ENCODE measurements at places on chromosomes 3 and 15. TPM values are rescaled to one million over a fixed set of nuclear protein-coding genes. Genes with fewer than 3 reads are reported as not detected.

DNA sequence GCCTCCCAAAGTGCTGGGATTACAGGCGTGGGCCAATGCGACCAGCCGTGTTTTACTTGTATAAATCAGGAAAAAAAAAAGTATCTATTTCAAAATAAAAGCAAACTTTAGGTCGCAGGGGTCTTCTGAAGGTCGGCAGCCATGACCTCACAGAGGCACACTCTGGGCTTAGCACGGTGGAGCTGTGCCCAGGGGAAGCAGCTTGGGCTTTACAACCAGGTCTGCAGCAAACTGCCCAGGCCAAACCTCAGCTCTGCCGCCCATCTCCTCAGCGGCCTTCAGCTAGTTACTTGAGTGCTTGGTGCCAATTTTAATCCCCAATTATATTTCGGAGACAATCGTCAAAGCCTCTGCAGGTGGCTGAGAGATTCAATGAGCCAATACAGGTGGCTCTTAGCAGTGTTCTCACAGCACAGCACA, 30.1 kb downstream of the ZDHHC19 start:
- no peak overlapping the region for H3K4me3 ChIP-seq

DNA sequence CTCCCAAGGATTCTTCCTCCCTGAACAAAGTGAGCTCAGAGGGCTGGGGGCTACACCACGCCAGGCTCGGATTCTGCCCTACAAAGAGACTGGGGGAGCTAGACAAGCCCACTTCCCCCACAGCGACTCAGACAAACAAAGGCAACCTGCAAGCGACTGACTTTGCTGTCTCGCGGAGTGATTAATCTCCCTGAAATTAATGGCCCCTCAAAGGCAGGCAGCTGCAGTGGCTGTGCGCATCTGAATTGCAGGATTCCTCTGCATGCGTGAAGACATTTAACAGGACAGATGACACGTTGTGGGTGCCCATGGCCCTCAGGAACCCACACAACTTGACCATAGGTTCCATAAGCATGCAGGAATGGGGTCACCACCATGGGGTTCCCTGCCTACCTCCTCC, 18.4 kb downstream of the CTXND1 start:
- no peak overlapping the region for H3K27ac ChIP-seq
- no peaks in the 10 kb centered on the region for H3K4me1 ChIP-seq
- H3K4me3 ChIP-seq = no peak overlapping the region

DNA sequence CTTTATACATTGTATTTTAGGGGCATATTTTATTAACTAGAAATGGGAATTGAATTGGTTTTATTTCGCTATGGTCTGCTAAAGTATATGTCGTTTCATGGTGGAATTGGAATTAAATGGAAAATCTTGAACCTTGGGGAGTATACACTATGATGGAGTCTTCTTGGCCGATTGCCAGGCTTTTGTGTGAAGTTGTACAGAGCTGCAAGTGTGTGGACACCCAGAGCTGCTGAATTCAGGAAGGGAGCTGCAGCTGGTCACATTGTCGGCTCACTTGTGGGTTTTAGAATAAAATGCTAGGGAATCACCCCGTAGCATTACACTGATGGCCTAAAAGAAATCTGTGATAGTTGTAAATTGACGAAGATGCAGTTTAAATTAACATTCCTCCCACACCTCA, 35.1 kb downstream of the USP3 start:
- no peak overlapping the region for H3K4me3 ChIP-seq
- DNase-seq = no peak
- H3K36me3 ChIP-seq = peaks cover 5% of the 10 kb centered on the region
- no peaks in the 10 kb centered on the region for H3K4me1 ChIP-seq

- H3K36me3 ChIP-seq = no peaks in the 10 kb centered on the region
- no peak overlapping the region for H3K4me3 ChIP-seq
- peaks cover 2% of the 10 kb centered on the region for H3K27me3 ChIP-seq
- H3K27ac ChIP-seq = no peak overlapping the region
- no peak for DNase-seq
These were observed 48.6 kb upstream of the ATOSA start for GRCh38 chr15:52727815-52728214.

DNA sequence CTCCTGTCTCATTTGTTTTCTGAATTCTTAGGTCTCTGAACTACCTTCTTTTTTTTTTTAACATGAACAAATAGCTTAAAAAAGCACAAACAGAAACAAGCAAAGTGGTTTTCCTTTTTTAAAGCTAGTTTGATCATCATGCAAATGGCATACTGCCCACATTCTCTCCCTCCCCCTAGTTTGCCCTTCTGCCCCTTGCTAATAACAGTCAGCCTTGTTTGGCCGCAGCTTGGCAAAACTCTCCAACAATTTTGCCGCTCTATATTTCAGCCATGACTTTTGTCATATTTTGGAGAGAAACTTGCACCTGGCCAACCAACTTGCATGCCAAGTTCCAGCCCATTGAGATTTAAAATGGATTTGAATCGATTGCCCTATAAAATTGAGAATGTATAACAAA, 666.0 kb upstream of the NR2F2 start:
- no peak overlapping the region for H3K4me3 ChIP-seq
- H3K36me3 ChIP-seq = no peaks in the 10 kb centered on the region
- no peak for DNase-seq
- H3K27ac ChIP-seq = no peak overlapping the region
- H3K27me3 ChIP-seq = no peaks in the 10 kb centered on the region

- no peak for DNase-seq
- no peaks in the 10 kb centered on the region for H3K4me1 ChIP-seq
- no peaks in the 10 kb centered on the region for H3K36me3 ChIP-seq
- no peaks in the 10 kb centered on the region for H3K27me3 ChIP-seq
- H3K4me3 ChIP-seq = no peak overlapping the region
- H3K27ac ChIP-seq = no peak overlapping the region
These were observed 91.5 kb downstream of the RPL22L1 start for GRCh38 chr3:170778240-170779217.

- no peaks in the 10 kb centered on the region for H3K27me3 ChIP-seq
- DNase-seq = peak; percentile 99
- peak overlapping the region; percentile 11 for H3K4me3 ChIP-seq
- peaks cover 48% of the 10 kb centered on the region for H3K4me1 ChIP-seq
- peaks cover 3% of the 10 kb centered on the region for H3K36me3 ChIP-seq
- peak overlapping the region; percentile 54 for H3K27ac ChIP-seq
These were observed 4.5 kb upstream of the SEMA3B start for GRCh38 chr3:50264383-50264963.

DNA sequence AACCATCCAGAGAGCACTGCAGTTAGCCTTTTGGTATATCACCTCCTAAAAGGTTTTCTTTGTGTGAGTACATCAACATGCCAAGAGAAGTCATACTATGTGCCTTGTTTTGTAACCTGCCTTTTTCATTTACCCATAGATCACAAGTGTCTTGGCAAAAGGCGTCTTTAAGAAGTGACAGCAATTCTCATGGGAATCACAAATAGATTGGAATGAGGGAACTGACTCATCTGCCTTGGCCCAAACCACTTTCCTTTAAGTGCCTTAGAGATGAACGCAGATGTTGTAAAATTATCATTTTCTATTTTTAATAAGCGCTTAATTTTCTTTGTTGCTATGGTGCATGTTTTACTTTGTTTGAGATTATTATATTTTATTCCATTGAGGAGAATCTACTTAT, 20.7 kb upstream of the POMGNT2 start:
- no peaks in the 10 kb centered on the region for H3K4me1 ChIP-seq
- DNase-seq = no peak
- H3K27ac ChIP-seq = no peak overlapping the region
- H3K4me3 ChIP-seq = no peak overlapping the region
- H3K27me3 ChIP-seq = no peaks in the 10 kb centered on the region

- no peak for DNase-seq
- no peaks in the 10 kb centered on the region for H3K36me3 ChIP-seq
- H3K27ac ChIP-seq = no peak overlapping the region
- H3K4me1 ChIP-seq = no peaks in the 10 kb centered on the region
- H3K27me3 ChIP-seq = no peaks in the 10 kb centered on the region
- H3K4me3 ChIP-seq = no peak overlapping the region
These were observed 129.2 kb upstream of the PLXND1 start for GRCh38 chr3:129735638-129736037.

DNA sequence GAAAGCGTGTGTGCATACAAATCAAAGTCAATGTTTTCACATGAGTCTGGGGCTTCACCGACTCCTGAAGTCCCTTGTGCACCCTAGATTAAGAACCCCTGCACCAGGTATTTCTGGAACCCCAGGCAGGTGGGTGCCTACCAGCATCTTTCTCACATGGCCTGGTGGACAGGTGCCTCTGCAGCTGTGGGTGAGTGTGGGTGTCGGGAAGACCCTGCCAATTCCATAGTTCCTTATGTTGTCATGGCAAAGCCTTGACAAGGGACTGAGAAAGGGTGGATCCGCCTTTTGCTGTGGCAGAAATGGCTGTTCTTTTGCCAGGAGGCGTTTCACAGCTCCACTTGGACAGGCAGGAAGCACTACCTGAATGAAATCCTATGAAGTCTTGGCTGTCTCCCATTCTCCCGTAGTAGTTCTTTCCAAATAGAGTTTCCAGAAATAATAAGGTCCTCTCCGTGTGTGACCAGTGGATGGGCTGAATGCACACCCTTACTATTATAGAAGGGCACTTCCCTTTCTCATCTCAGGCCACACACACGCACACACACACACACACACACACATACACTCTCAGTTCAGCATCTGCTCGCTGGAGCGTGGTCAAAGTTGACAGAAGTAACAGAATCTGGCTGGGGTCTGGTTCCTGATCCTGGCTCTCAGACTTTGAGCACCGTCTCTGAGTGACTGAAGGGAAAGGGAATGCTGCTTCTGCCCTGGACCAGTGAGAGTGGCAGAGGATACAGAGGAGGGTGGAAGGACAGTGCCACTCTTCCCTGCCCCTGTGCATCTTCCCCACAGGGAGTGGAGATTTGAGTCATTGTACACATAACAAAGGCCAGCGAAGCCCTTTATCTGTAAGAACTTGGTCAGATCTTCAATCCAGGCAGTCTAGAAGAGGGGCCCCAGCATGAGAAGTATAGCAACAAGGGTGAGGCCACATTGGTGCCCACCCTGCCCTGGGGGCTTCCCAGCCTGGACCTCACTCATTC, 38.7 kb downstream of the PDIA5 start:
- peaks cover 73% of the 10 kb centered on the region for H3K36me3 ChIP-seq
- H3K4me3 ChIP-seq = no peak overlapping the region
- no peaks in the 10 kb centered on the region for H3K27me3 ChIP-seq
- no peak overlapping the region for H3K27ac ChIP-seq
- no peak for DNase-seq

GRCh38 chr3:189122526-189123205, 49.1 kb upstream of the TPRG1 start:
- peaks cover 13% of the 10 kb centered on the region for H3K4me1 ChIP-seq
- H3K4me3 ChIP-seq = peak overlapping the region; percentile 58
- no peak overlapping the region for H3K27ac ChIP-seq
- no peak for DNase-seq
- no peaks in the 10 kb centered on the region for H3K36me3 ChIP-seq
- no peaks in the 10 kb centered on the region for H3K27me3 ChIP-seq

GRCh38 chr3:109984976-109985375, 647.6 kb upstream of the DPPA4 start:
- no peak overlapping the region for H3K4me3 ChIP-seq
- H3K36me3 ChIP-seq = no peaks in the 10 kb centered on the region
- no peak for DNase-seq
- no peaks in the 10 kb centered on the region for H3K4me1 ChIP-seq

GRCh38 chr3:187777331-187777941, 32.2 kb upstream of the BCL6 start:
- no peaks in the 10 kb centered on the region for H3K27me3 ChIP-seq
- peaks cover 3% of the 10 kb centered on the region for H3K4me1 ChIP-seq
- H3K27ac ChIP-seq = no peak overlapping the region
- no peak overlapping the region for H3K4me3 ChIP-seq
- DNase-seq = no peak

- H3K4me3 ChIP-seq = no peak overlapping the region
- DNase-seq = no peak
These were observed 440.5 kb downstream of the NTRK3 start for GRCh38 chr15:87816016-87816415.

Gene GRM7
- not detected for total RNA-seq

Gene ASB14
- not detected for total RNA-seq

Gene CKMT1B
- not detected for total RNA-seq

Gene C3orf22
- not detected for total RNA-seq

Gene NR1I2
- total RNA-seq = not detected

Gene XRN1
- 57.5 TPM for total RNA-seq

Gene KCNMB2
- 1.1 TPM for total RNA-seq

Gene C3orf80
- total RNA-seq = 2.2 TPM

Gene CACNA2D2
- total RNA-seq = not detected

Gene ZDHHC23
- 1.1 TPM for total RNA-seq

Gene ILDR1
- not detected for total RNA-seq
